Adipocyte (in vitro differentiated cells): ENCODE measurements at places on chromosomes 7 and 10.

DNA sequence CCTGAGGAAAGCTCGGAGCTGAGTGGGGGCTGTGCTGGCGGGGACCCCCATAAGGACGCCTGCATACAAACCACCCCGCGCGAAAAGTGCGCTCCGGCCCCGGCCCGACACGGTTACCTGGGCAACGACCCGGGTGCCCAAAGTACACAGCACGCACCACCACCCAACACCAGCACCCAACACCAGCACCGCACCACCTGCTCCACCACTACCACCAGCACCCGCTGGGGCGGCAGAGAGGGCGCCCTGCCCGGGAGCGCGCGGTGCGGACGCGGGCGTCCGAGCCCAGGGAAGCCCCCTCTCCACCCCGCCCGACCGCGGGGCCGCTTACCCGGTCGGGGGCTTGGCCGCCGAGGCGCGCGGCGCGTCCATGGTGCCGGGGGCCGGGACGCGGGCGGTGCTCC, 345 bp downstream of the COBL start:
- no peak for DNase-seq

GRCh38 chr10:113646336-113647201, 17.3 kb downstream of the NRAP start:
- no peak for DNase-seq

- DNase-seq = no peak
These were observed 222.0 kb upstream of the ZMIZ1 start for GRCh38 chr10:78846760-78847159.

GRCh38 chr10:62733654-62734293, 70.7 kb upstream of the ADO start:
- DNase-seq = no peak

GRCh38 chr7:31111109-31111451, 59.0 kb downstream of the ADCYAP1R1 start:
- no peak for DNase-seq

GRCh38 chr7:142425281-142425680, 167.4 kb upstream of the PRSS58 start:
- no peak for DNase-seq

DNA sequence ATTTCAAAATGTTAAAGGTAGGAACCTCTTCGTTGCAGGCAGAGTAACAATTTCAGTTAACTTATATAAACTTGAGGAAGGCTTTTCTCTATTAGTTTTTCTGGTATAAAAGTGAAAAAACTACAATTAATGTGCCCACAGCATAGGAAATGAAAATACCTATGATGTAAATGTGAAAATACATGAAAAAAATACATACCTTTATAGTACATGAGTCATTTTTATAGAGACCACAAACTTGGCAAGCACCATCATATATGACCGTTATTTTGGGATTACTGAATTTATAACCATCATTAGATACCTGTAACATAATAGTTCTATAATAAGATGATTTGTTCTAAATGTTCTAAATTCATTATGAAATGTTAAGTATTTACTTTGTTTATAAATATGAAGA, 42.7 kb downstream of the VWDE start:
- no peak for DNase-seq

DNA sequence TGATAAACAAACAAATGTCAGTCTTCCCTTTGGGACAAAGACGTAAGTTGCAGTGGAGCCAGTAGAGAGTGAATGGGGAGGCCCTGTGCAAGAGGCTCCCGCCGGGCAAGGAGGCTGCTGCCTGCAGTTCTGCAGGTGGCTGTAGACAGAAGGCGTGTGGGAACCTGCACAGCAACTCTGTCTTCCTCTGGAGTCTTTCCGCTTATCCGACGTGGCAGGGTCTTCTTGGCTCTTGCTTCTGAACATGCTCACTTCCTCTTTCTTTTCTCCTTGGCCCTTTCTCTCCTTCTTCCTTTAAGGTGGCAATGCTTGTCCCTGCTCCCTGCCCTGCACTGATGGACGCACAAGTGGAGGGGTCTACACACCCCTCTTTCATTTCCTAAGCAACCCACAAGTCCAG, 122.5 kb downstream of the HIPK2 start:
- no peak for DNase-seq

GRCh38 chr7:73960548-73960947, 67.4 kb upstream of the ELN start:
- DNase-seq = no peak

DNA sequence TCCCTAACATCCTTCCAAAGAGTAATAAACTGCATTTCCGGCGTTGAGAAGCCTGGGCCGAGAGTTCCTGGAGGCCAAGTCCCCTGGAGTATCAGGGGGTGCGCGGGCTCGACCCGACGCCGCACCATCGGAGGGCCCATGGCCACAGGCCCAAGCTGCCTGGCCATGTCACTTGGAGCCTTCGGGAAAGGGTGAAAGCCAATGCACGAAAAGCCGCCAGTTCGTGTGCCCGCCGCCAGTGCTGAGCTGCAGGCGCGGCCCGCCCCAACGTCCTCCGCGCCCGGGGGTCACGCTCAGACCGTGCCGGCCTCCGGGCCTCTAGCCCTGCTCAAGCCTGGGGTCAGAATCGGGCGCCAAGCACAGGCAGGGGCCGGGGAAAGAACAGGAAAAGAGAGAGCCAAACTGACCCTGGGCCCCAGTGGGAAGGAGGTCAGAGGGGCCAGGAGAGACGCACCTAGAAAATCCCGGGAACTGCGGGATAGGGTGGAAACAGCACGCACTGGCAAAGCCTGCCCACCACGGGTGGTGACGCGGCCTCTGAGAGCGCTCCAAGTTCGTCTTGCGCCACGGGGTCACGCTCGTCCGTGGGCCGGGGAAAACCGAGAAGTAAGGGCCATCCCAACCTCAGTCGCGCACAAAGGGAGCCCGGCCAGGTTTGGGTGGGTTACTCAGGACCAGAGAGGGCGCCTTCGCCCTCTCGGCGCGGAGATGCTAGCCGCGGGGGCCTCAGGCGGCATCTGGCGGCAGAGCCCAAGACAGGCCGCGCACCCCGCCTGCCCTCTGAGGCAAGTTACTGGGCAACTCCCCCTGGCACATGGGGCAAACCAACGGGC, 4.2 kb upstream of the EBF3 start:
- no peak for DNase-seq
